Tongue (tissue), 3 donors: ENCODE measurements at places on chromosomes 4 and X.
A peak's percentile ranks its signal among the peaks of the same experiment; 100 is the strongest.

GRCh38 chrX:129700536-129700935 lies 38.2 kb upstream of the XPNPEP2 start:
- DNase-seq: no peak

DNA sequence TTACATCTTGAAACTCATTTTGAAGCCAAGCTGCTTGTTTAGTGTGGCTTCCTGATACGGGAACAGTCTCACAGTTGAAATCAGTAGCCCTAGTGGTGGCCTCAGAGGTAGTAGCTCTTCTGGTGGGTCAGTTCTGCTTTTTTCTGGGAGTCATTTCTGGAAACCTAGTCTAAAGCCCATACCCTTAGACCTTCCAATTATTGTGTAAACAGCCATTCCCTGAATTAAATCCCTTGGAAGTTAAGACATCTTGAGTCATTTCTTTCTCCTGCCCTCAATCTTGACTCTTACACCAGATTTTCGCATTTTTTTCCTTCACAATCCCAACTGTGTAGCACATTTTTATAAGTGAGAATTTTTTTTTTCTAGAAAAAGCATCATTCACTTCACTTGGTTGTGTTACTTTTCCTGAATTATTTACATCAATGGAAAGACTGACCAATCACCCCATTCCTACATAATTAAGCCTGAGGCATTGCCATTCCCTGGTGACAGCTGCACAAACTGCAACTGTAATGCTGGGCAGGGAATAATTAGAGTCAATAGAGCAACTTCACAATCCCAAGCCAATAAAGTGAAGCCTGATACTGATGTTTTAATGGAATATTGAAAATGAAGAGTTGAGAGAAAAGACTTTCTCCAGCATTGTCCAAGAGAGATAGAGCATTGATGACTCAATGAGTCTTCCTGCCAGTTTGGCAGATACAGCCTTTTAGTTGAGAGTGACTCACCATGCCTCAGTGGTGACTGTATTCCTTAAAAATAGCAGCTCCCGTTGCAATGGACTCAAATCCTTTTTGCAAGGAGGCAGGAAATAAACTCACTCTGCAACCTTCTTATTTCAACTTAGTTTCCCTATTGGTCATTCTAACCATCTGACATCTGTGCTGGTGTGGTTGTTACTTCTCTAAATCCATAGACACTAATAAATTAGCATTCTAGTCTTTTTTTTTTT lies 13.0 kb upstream of the SEPSECS start:
- peak; percentile 44 for DNase-seq

- peak; percentile 57 for DNase-seq
Measured at GRCh38 chr4:15238720-15239119, 189.1 kb upstream of the C1QTNF7 start.

DNA sequence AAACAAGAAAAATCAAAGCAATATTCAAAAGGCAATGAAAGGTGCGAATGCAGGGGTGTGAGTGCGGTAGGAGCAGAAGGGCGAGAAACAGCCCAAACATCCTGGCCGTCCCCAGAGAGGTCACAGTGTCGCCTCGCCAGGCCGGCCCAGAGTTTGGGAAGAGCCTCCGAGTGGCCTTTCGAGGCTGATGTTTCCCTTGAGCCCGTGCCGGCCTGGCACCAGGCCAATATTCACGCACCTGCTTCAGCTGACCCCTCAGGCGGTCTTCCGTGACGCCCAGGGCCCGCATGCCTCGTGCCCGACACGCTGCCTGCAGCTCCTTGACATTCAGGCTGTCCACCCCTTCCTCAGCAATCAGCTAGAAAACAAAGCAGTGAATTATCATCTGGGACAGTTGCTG lies 30.6 kb downstream of the LETM1 start:
- DNase-seq: no peak

- no peak for DNase-seq
Measured at GRCh38 chrX:96425200-96425599, 259.4 kb upstream of the DIAPH2 start.

GRCh38 chr4:31741326-31741725 lies 1021.2 kb downstream of the PCDH7 start:
- DNase-seq: no peak

DNA sequence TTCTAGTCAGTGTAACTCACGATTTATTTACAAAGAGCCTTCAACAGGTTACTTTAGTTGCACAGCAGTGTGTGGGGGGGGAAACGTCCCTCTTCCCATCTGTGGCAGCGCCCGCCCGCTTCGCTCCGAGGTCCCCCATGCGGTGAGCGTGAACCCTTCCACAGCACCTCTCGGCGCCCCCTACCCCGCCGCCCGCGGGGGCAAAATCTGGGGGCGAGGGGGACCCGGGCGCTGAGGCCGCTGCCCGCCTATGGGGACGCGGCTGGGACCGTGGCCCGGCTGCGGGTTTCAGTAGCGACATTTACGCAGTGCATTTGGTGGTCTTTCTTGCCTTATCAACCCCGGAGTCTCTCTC lies 6.4 kb downstream of the NKX6-1 start:
- peak; percentile 24 for DNase-seq
